HAP-1 (cell line): ENCODE measurements at places on chromosomes 2 and 18.

DNA sequence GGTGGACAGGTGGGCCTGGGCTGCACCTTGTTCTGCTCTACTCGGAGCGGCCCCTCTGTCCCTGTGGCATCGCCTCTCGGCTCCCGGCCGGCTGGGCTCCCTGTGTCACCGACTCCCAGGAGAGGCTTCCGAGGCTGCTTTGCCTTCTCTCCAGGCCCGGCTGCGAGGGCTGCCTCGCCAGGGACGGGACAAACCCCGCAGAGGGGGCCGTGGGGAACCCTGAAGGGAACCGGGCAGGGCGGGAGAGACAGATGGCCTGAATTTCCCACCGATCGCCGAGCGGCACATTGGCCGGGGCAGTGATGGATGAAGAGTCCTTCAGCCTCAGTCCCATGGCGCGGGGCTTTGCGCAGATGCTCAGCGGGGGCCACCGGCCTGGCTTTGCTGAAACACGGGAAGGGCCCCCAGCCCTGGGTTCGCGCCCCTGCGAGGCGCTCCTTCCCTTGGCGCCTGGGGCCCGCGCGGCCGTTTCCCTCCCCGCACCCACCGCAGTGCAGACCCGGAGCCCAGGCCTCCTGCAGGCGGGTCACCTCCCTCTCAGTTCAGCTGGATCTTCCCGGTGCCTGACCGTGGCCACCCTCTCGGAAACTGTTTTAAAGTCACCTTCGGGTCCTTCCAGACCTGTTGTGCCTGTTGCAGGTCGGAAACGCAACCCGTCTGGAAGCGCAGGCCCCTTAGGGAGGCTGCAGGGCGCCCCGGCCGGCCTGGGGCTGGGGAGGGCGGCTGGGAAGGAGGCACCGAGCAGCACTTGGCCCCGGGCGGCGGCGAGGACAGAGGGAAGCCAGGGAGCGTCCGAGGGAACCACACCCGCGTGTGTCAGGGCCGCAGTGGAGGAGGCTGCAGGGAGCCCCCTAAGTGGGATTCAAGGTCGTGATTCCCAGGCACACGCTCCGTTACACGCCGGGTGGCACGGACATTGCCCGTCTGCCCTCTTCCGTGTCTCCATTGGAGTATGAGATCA is 341.9 kb upstream of the SALL3 start:
- no peak for DNase-seq

DNA sequence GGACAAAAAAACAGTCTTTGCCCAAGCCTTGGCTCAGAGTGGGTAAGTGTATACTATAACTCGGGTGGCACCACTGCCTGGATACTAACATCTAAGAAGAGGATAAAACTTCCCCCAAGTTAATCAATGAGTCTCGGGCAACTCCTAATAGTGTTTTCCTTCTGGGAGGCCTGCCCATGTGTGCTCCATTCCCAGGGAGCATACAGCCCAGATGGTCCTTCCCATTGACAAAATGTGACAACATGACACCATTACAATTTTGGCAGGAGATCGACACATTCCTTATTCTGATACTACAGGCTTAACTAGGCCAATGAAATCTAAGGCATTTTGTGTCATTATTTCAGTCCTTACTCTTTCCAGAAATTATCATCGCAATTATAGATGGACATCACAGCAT is 52.7 kb upstream of the CRIM1 start:
- DNase-seq = no peak

GRCh38 chr18:5909125-5909524 is 13.8 kb upstream of the TMEM200C start:
- no peak for DNase-seq

DNA sequence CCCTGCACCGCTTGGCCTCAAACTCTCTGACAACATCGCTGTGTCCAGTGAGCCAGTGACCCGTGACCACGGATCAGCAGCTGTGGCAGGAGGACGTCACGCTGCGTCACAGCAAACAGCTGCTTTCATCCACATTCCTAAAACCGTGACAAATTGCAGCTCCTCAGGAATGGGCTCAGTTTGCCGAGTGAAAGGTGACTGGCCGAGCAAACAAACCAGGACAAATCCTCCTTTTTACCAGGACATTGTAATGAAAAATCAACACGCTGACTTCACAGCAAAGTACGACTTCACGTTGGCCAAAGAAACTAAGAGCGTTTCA is 57.6 kb downstream of the PXDN start:
- no peak for DNase-seq

DNA sequence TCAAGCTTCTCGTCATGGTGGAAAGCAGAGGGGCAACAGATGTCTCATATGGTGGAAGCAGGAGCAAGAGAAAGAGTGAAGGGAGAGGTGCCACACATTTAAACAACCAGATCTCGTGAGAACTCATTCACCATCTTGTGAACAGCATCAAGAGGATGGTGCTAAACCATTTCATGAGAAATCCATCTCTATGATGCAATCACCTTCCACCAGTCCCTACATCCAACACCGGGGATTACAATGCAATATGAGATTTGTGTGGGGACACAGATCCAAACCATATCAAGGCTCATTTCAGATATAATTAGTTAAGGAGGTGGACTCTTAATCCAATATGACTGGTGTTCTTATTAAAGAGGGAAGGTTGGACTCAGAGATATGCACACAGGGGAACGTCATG is 272.8 kb downstream of the KCNS3 start:
- DNase-seq = no peak

DNA sequence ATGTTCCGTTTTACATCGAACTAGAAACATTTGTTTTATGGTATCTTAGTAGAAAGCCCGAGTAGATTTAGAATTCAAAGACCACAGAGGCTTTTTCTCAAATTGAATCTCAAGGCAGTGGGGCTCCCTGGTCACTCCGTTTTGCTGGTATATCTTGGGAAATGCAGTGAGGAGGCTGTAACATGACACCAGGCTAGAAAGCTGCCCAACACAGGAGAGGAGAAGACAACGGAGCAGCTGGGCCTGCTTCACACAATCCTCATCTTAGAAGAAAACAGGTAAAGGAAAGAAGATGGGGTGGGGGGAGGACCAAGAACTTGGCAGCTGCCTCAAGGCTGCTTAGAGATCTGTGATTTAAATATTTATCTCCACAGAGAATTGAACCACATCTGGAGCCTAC is 38.3 kb upstream of the EPB41L3 start:
- no peak for DNase-seq

- no peak for DNase-seq
Measured at GRCh38 chr2:9029721-9030120, 26.2 kb upstream of the MBOAT2 start.

- no peak for DNase-seq
Measured at GRCh38 chr18:46415532-46416252, 241.3 kb downstream of the LOXHD1 start.

- no peak for DNase-seq
Measured at GRCh38 chr2:128530025-128530573, 211.4 kb upstream of the HS6ST1 start.

- DNase-seq = no peak
Measured at GRCh38 chr2:199163613-199164458, 293.9 kb downstream of the SATB2 start.

- no peak for DNase-seq
Measured at GRCh38 chr18:77004555-77005380, 127.8 kb downstream of the MBP start.

DNA sequence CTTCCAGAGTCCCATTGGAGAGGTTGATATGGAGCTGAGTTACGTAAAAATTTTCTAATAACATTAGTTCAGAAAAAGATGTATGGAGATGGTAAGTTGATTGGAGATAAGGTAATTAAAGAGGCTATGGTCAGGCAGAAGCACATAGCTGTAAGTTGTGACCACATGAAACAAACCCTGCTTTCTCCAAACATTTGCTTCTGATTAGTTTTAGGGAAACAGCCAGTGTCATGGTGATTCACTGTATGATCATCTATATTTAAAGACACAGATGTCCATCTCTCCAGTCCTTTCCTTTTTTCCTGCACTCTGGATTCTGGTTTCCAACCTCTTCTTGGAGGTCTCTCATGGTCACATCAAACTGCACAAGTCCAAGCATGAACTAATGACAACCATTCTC is 1550.8 kb upstream of the PIK3C3 start:
- no peak for DNase-seq

- DNase-seq = no peak
Measured at GRCh38 chr2:237434866-237435311, 20.9 kb upstream of the COL6A3 start.

- no peak for DNase-seq
Measured at GRCh38 chr2:188789951-188790350, 184.2 kb upstream of the COL3A1 start.

DNA sequence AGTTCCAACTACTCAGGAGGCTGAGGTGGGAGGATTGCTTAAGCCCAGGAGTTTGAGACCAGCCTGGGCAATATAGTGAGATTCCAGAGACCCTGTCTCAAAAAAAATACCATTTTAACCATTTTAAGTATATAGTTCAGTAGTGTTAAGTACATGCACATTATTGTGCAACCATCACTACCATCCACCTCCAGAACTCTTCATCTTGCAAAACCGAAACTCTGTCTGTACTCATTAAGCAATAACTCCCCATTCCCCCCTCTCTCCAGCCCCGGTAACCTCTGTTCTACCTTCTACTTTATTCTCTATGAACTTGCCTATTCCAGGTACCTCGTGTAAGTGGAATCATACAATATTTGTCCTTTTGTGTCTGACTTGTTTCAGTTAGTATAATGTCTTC is 86.4 kb downstream of the GFPT1 start:
- no peak for DNase-seq

DNA sequence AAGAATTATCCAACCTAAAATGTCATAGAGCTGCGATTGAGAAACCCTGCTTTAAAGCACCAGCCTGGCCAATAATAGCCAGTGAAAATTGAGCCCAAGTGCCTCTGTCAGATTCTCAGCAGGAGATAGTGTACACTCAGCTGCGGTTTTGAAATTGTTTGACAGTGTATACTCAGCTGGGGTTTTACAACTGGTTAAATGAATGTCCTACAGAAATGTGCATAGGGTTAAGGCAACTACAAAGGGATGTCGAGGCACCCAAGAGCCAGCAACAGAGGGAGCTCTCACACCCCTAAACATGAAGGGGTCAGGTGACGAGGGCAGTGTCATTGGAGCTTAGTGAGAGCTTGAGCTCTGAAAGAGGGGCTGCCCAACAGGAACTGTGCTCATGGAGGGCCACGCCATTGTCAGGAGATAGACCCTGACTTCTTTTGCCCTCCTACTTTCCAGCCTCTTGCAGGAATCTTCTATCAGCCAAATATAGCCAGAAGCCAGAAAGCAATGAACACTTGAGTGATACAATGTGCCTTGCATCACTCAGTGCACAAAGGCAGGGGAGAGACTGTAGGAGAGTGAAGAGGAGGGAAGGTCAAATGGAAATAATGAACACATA is 15.1 kb downstream of the ACTG2 start:
- no peak for DNase-seq

- DNase-seq = no peak
Measured at GRCh38 chr2:138209009-138209408, 244.7 kb downstream of the HNMT start.

DNA sequence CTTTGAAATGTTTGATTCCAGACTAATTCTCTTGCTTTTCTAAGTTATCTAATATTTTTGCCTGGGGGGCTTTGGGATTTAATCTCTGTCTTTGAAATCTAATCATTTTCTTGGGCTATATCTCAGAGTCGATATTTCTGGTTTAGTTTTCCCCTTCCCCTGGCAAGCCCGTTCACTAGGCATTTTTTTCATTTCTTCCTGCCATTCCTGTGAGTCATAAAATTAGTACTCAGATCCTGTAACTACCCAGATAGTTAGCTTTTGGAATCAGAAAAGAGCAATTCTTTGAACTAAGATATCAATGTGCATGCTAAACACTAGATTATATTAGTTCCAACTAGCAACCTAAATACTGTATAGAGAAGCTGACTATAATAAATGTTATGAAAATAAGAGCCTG is 29.4 kb upstream of the RNF149 start:
- no peak for DNase-seq

DNA sequence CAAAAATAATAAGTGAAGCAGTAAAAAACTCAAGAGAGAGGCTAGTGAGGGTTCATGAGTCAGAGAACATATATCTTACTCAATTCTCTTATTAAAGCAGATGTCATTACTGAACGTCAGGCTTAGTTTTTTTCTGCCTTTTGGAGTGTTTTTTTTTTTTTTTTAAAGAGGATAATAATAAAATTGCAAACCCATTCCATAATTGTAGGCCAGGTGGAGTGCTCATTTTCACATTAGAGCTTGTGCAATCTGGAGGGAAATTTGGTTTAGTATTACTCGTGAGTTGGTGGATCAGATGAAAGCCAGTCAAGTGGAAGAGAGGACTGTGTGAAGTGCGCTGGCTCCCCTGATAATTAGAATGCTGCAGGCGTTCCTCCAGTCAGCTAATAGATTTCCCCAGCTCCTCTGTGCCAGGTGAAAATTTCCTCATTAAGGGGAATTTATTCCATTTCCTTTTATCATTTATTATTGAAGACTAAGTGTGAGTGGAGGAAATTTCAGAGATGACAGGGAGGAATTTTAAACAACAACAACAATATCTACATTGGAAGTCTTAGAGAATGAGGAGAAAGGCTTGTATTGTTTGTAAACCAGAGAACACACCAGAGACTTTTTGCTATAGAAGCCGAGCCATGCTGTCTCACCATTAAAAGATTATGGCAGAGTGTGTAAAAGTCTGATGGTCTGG is 74.6 kb downstream of the CPS1 start:
- no peak for DNase-seq

DNA sequence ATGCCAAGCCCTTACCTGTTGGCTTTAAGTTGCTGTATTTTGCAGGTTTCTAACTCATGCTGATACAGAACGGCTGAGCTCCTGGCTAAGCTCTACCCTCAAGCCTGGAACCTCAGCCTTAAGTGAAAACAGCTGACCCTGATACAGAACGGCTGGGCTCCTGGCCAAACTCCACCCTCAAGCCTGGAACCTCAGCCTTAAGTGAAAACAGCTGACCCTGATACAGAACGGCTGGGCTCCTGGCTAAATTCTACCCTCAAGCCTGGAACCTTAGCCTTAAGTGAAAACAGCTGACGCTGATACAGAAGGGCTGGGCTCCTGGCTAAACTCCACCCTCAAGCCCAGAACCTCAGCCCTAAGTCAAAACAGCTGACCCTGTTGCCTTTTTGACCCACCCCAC is 17.6 kb upstream of the DNER start:
- no peak for DNase-seq

DNA sequence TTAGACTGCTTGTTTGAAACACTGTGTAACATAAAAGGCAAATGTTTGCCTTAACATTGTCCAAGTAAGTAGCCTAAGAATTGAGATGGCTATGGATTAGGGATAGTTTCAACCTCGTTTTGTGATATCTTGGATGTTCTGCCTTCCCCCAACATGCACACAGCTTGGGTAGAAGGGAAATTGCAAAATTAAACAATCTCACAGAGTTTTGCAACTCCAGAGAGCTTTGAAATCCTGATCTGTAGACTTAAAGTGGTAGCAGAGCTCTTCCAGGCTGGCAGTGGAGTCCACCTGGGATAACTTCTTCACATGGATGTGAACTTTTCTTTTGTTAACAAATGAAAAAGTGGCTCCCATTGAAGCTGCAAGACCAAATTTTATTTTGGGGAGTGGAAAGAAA is 59.6 kb downstream of the CHRNA1 start:
- DNase-seq = no peak

DNA sequence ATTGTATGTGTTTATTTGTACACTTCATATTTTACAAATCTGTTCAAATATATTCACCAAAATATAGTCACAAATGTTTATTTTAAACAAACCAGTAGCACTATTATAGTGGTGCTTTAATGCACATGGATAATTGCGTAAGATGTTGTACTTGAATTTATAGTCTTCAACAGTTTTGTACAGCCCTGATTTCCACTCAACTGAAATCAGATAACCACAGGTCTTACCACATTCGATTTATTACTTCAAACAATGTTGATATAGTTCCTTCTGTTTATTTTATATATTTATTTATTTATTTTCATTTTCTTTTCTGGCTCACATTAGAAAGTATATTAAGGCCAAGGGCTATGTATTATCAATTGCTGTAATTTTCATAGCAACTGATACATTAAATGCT is 99.4 kb upstream of the ZNF804A start:
- DNase-seq = no peak
